Peyer's patch (tissue), 4 donors: ENCODE measurements at places on chromosomes 2 and 18.

DNA sequence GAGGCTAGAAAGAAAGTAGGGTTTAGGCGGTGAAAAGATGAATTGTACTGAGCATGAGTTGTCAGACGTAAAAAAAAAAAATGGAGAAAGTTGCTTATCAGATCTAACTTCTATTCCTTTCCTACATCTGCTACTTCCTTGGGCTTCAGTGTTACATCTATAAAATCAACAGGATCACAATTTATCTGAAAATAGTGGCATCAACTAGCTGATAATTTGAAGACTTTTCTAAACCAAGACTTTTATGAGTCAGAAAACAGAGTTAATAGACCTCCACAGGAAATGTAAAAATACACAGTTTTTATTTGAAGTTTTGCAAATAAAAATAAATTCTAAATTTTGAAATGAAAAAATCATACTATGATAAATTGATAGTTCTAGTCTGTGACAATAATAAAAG is 399.8 kb downstream of the GRB14 start:
- DNase-seq, result no peak
- no peaks in the 10 kb centered on the region for H3K4me1 ChIP-seq
- no peaks in the 10 kb centered on the region for H3K36me3 ChIP-seq
- no peak overlapping the region for H3K27ac ChIP-seq
- H3K27me3 ChIP-seq, result no peaks in the 10 kb centered on the region

DNA sequence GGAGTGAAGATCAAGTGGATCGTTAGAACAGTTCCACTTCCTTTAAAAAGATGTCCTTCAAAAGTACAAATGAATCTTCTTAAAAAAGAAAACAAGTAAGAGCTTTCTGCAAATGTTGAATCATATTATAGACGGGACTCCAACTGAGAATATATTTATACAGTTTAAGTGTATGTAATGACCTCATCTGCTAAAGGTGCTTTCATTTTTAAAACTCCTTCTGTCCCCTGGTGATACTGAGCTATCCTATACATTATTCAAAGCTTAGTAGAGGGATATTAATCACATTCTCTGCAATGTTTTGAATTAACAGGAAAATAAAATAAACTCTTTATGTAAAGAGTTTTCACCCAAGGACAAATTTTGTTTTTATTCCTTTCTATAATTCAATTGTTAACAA is 420.7 kb upstream of the SLC8A1 start:
- H3K27ac ChIP-seq, result no peak overlapping the region
- H3K27me3 ChIP-seq, result no peaks in the 10 kb centered on the region
- no peaks in the 10 kb centered on the region for H3K4me1 ChIP-seq
- H3K4me3 ChIP-seq, result no peak overlapping the region
- DNase-seq, result no peak

DNA sequence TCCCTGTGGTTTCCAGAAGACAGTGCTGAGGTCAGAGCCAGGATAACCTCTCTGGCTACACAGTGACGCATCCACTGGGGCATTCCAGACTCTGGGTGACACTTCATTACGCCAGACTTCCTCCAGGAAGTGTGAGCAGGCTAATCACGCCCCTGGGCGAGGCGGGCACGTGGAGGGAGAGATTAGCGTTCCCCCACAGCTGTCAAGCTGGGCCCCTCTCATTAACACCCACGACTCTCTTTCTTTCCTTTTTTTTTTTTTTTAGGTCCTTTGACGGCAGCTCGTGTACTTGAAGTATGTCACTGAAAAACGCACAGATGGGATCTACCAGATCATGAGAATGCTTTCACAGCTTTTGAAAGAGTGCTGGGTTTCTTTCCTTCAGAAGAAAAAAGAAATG is 274.6 kb downstream of the AFF3 start:
- H3K27ac ChIP-seq, result no peak overlapping the region
- DNase-seq, result no peak
- H3K4me3 ChIP-seq, result no peak overlapping the region
- no peaks in the 10 kb centered on the region for H3K36me3 ChIP-seq

DNA sequence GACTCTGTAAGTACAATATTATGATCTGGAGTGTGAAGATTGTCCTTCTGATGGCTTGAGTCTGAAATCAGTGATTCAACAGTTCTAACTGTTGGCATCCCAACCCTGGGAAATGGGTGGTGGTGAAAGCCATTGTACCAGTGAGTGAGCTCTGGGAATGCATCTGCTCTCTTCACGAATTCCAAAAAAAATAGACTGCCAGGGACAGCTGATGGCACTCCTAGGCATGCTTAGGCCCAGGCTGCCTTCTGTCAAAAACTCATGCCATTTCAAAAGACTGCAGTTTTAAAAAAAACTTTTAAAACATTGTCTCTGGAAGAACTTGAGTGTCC is 20.3 kb downstream of the OXER1 start:
- no peak overlapping the region for H3K27ac ChIP-seq
- no peaks in the 10 kb centered on the region for H3K36me3 ChIP-seq
- H3K4me1 ChIP-seq, result no peaks in the 10 kb centered on the region
- no peak for DNase-seq
- H3K27me3 ChIP-seq, result no peaks in the 10 kb centered on the region

DNA sequence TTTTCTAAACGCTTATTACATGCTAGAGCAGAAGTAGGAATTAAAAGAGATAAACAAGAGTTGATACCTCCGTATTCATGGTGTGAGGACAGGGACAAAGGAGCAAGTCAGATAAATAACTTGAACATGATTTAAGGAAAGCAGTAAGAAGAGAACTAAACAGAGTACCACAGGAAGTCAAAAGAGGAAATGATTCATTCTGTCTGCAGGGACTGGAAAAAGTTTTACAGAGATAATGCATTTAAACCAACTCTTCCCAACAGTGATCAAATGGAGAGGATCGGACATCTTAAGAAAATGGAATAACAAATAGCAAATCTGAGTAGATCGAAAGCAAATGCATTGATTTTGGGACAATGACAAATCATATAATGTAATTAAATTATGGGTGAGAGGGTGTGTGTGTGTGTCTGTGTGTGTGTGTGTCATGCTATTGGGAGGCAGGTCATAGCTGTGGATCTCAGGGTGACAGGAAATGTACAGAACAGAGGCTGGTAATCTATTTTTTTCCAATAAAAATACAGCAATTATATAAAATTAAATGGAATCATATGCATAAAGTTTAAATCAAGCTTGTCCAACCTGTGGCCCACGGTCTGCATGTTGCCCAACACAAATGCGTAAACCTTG is 113.4 kb downstream of the MC4R start:
- H3K27ac ChIP-seq, result no peak overlapping the region
- H3K4me1 ChIP-seq, result no peaks in the 10 kb centered on the region
- no peak overlapping the region for H3K4me3 ChIP-seq
- no peaks in the 10 kb centered on the region for H3K36me3 ChIP-seq
- H3K27me3 ChIP-seq, result no peaks in the 10 kb centered on the region

DNA sequence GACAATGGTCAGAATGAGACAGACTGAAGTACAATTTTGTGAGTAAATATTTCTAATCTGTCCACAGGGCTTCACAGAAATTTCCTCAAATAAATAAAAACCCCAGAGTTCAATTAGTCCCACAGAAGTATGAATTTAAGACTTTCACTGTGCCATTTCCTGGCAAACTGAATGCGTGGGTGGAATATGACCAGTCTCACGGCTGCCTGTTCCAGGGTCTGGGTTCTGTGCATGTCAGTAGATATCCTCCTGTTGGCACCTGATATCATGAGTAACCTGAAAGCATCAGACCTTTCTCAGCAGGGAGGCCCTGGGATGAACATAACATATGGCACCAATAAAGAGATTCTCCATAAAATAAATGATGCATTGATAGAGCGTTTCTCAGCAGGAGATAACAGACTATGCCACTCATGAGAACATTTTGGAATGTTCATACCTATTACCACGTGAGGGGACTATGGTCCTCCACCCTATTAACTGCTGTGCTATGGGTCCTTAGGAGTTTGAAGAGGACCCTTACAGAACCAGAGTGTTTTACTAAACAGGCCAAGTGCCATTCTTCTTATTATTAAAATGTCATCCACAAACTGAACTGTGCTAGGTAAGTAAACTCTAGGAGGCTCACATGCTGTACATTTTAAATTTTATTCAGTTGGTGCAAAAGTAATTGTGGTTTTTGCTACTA is 10.6 kb upstream of the MALL start:
- H3K27me3 ChIP-seq, result no peaks in the 10 kb centered on the region
- H3K27ac ChIP-seq, result no peak overlapping the region
- no peaks in the 10 kb centered on the region for H3K4me1 ChIP-seq
- no peak for DNase-seq
- H3K4me3 ChIP-seq, result no peak overlapping the region

DNA sequence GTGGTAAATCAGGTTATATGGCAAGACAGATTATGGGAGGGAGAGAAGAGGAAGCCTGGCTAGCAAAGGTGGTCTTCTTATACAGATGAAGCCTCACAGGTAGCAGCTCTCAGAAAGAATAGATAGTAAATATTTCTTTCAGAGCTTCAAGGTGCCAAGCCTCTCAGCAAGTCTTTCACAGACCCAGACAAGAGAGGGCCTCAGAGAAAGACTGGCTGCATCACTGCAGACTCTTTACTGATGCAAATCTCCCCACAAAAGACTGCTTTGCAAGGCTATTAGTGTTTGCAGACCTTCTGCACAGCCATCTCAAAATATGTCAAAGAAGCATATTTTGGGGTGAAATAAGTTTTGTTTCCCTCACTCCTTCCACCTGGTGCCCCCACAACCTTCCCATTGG is 372.4 kb upstream of the RND3 start:
- DNase-seq, result no peak
- no peak overlapping the region for H3K27ac ChIP-seq
- no peaks in the 10 kb centered on the region for H3K27me3 ChIP-seq
- H3K4me1 ChIP-seq, result no peaks in the 10 kb centered on the region

DNA sequence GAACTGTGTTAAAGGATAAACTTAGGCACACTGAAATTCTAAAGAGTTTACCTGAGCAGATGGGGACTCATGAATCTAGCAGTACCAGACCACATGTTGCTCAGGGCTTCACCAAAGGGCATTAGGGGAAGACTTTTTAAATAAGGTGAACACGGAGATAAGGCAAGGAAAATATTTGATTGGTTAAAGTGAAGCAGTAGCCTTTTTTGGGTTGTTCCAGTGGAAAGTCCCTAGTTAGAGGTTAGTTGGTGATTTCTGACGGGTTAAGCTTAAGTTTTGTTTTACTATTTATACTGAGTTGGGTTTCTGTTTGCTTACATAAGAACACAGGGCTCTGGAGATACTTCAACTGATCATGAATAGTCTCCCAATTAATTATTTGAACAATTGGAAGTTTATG is 722.5 kb downstream of the SOCS6 start:
- no peaks in the 10 kb centered on the region for H3K4me1 ChIP-seq
- H3K27me3 ChIP-seq, result no peaks in the 10 kb centered on the region
- no peak overlapping the region for H3K27ac ChIP-seq

- no peaks in the 10 kb centered on the region for H3K4me1 ChIP-seq
- H3K36me3 ChIP-seq, result peaks cover 7% of the 10 kb centered on the region
- H3K4me3 ChIP-seq, result no peak overlapping the region
- no peak overlapping the region for H3K27ac ChIP-seq
These were observed 220.0 kb downstream of the LDLRAD4 start for GRCh38 chr18:13438507-13439056.

DNA sequence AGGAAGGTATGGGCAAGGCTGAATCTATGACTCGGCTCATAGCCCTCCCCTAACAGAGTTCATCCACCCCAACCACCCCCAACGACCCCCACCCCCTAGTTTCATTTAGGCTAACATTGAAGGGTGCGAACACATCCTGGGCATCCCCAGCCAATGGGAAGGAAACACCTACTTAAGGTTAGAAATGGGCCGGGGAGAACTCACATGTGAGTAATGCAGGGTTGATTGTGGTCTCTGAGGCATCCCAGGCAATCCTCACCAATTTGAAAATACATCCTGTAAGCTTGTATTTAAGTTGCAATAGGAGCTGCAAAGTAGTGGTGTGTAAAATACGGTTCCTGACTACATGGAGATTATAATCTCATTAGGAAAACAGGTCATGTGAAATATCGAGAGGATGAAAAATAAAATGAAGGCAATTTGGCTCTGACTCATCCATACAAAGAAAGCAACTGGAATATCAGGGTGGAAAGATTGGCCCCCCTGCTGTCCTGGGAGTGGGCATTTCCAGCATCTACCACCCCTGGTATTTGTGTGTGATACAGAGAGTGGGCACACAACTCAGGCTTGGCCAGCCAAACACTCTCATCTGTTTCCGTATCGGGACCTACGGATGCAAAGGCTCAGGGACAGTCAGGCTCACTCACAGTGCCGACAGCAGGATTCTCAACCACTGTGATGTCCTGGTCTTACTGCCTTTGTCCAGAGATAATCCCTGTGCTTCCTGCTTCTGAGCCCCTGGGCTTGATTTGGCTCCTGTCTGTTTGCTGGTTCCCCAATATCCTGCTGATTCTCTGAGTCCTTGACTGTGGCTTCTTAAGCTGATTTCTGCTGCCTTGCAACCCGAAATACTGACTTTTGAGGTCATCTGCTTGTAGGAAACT is 90.0 kb upstream of the NCKAP5 start:
- H3K36me3 ChIP-seq, result no peaks in the 10 kb centered on the region
- H3K4me1 ChIP-seq, result no peaks in the 10 kb centered on the region
- H3K4me3 ChIP-seq, result no peak overlapping the region
- no peak overlapping the region for H3K27ac ChIP-seq
- no peaks in the 10 kb centered on the region for H3K27me3 ChIP-seq

DNA sequence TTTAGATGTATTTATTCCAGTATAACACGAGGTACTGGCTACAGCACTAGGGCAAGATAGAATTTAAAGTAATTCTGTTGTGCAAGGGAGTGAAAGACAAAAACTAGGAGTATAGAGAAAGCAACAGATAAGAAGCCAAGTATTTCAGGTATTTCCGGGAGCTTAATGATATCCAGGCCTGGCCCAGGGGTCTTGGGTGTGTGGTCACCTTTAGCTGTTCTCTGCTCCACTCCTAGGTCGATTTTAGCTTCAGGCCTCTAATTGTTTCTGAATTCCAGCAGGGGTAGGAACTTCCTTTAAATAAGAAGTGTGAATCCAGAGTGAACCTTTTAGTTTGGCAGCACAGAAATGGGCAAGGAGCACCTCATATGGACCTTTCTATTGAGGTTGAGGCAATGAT is 342.3 kb upstream of the MYT1L start:
- no peaks in the 10 kb centered on the region for H3K36me3 ChIP-seq
- H3K4me3 ChIP-seq, result no peak overlapping the region
- no peaks in the 10 kb centered on the region for H3K27me3 ChIP-seq
- DNase-seq, result no peak
- no peak overlapping the region for H3K27ac ChIP-seq

GRCh38 chr2:206859330-206859739 is 80.0 kb upstream of the CPO start:
- no peaks in the 10 kb centered on the region for H3K4me1 ChIP-seq
- no peaks in the 10 kb centered on the region for H3K36me3 ChIP-seq
- H3K27me3 ChIP-seq, result no peaks in the 10 kb centered on the region
